Dorsolateral prefrontal cortex (tissue), 122 donors: ENCODE measurements at places on chromosomes 7 and 10. TPM values are rescaled to one million over a fixed set of nuclear protein-coding genes. Genes with fewer than 3 reads are reported as not detected.

The DPCD gene
- 21.6 TPM for total RNA-seq

The BHLHA15 gene
- total RNA-seq = 1.0 TPM

The ORAI2 gene
- total RNA-seq = 42.4 TPM

The DDC gene
- total RNA-seq = not detected

The NUDT1 gene
- 7.7 TPM for total RNA-seq

The COMMD3 gene
- total RNA-seq = 43.2 TPM

The AOC1 gene
- total RNA-seq = not detected

The VSIR gene
- 64.4 TPM for total RNA-seq

The CCSER2 gene
- 139 TPM for total RNA-seq

The ACSL5 gene
- total RNA-seq = 10.6 TPM

The NUTM2E gene
- total RNA-seq = 0.63 TPM

The ASZ1 gene
- total RNA-seq = not detected
